ENCODE measurements at places on chromosomes 4 and X.

DNA sequence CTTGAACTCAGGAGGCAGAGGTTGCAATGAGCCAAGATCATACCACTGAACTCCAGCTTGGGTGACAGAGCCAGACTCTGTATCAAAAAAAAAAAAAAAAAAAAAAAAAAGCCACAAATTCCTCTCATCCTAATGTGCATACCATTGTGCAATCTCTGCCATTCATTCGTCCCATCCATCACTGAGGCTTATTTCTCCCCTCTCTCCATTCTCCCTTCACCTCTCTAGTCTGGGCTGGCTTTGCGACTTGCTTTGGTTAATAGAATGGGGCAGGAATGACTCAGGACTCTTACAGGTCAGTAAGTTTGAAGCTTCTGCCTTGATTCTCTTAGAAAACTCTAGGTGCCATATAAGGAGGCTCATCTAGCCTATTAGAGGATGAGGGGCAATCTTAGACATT is 60.3 kb upstream of the DDX3X start:
- no peak for DNase-seq

GRCh38 chr4:682490-683172 is 6.3 kb downstream of the SLC49A3 start:
- no peak for DNase-seq

DNA sequence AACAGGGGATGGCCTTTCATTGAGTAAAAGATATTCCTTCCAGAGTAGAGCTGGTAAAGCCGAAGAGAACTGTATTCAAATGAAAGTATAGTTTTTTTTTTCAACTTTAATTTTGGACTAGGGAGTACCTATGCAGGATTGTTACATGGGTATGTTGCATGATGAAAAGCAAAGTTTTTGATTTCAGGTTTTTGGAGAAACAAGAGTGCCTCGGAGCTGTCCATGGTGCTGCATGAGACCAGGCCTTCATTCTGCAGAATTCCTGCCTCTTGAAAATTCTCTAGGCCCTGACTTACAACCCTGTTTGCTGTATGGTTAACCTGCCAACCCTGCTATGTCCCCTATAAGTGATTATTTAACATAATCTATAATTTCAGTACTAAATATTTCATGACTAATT is 1065.7 kb upstream of the FTHL17 start:
- DNase-seq: no peak

- peak; percentile 64 for DNase-seq
Measured at GRCh38 chr4:73704314-73705055, 35.9 kb upstream of the CXCL8 start.
